ENCODE measurements at places on chromosomes 13 and 19.

- no peak for DNase-seq
These were observed 22.4 kb downstream of the ZNF329 start for GRCh38 chr19:58128041-58128685.

DNA sequence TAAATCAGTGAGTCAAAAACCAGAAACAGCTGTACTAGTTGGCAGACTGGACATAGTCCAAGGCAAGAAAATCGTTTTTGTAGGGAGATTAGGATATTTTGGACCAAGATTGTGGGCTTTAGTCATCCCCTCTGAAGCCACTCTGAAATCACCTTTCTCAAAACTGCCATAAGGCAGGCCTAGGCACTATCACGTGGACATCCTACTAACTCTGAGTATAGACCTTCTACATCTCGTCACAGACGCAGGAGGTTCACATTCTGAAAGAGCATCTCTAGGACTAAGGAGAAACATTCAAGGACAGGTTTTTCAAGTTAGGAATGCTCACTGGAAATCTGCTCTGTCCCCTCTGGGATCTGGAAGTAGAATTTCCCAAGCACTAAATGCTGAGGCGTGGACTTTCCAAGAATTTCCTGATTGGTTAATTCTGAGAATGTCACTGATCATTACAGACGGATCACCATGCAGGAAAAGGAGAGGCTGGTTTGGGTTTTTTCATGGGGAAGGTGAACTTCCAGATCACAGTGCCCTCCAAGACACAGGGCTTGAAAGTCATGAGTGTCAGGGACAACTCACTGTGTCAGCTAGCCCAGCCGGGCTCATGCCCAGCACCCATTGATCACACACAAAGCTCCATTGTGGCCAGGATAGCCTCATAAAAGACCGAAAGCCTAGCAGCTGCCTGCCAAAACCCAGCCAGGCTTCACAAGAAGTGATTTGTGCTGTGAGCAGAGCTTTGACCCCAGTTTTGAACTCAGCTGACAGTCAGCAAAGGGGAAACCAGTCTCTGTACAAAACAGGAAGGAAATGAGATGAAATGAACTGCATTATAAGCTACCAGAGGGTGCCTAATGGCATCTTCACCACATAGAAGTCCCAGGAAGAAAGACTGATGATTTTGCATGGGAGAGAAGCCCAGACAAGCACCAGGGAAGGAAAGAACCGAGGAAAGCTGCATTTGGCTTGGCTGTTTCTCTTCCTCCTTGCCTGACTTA is 2.7 kb upstream of the RUBCNL start:
- no peak for DNase-seq

DNA sequence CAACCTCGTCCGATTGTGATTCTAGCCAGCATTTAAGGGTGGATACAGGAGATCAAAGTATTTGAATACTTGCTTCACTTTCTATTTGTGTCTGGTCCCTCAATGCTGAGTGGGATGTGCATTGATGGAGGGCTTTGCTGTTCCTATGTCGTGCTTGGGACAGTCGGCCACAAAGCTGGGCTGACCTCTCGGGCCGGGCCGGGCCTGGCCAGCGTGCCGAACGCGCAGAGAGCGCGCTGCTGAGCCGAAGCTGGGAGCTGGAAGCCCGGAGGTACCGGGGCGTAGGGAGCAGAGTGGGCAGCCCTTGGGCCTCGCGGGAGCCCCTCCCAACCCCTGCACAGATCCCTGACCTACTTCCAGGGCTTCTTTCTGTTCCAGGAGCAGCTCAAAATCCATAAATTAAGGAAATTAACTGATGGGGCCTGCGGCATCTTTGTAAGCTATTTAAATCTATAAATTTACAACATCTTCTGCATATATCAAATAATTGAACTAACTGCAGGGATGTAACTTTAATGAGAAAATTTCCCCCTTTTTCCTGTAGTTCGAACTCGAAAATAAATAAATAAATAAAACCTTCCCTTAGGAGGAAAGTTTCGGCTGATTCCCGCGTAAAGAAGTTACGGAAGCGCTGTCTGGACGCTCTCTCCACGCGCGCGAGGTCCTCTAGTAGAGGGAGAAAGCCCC is 1.8 kb upstream of the KCTD15 start:
- no peak for DNase-seq

- DNase-seq = no peak
These were observed 1.7 kb downstream of the GNG7 start for GRCh38 chr19:2700660-2701360.

- DNase-seq = no peak
These were observed 5.9 kb downstream of the RPL18A start for GRCh38 chr19:17865364-17866311.

DNA sequence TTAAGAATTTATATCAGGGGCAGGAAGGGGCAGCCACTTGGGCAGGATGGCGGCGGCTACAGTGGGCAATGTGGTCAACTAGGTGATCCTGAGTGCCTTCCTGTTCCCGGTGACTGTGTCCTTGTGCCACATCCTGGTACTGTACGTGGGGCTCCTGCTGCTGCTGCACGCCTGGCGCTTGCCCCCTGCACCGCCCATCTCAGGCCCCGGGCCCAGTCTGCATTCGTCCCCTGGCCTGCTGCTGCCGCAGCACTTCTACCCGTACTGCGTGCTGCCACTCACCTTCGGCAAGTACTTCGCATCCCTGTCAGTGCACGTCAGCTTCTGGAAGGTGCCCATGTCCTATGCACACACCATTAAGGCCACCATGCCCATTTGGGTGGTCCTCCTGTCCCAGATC is 40.1 kb downstream of the IFT88 start:
- no peak for DNase-seq

DNA sequence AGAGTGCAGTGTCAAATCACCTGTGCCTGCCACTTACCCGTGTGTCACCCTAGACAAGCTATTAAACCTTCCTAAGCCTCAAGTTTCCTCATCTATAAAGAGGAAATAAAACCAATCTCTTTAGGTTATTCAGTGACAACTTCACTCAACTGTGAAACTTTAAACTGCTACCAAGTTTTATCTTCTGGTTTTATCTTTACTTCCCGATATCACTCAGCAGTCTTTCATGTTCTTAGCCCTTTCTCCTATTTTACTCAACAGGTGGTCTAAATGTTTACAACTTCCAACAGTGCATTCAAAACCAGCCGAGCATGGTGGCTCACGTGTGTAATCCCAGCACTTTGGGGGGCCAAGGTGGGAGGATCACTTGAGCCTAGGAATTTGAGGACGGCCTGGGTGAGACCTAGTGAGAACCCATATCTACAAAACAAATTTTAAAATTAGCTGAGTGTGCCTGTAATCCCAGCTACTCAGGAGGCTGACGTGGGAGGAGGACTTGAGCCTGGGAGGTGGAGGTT is 59.6 kb downstream of the GPALPP1 start:
- DNase-seq = no peak

Measured in mesothelial cell of epicardium (in vitro differentiated cells).